Mucosa of gallbladder (tissue), 1 donor: ENCODE measurements at places on chromosomes 2 and 18. TPM values are rescaled to one million over a fixed set of nuclear protein-coding genes. Genes with fewer than 3 reads are reported as not detected.

COL4A4 gene
- total RNA-seq, result 30.4 TPM

RTP5 gene
- not detected for total RNA-seq

SLC14A1 gene
- 96.9 TPM for total RNA-seq

HK2 gene
- 23.7 TPM for total RNA-seq

AMER3 gene
- total RNA-seq, result 0.03 TPM

RASGRP3 gene
- total RNA-seq, result 7.4 TPM

ANKRD29 gene
- total RNA-seq, result 3.1 TPM

KCNE4 gene
- 7.4 TPM for total RNA-seq

ADD2 gene
- total RNA-seq, result 0.95 TPM

FER1L5 gene
- 1.1 TPM for total RNA-seq

FABP1 gene
- 1.5 TPM for total RNA-seq

FBXO36 gene
- 2.3 TPM for total RNA-seq

FAM237A gene
- total RNA-seq, result not detected

CD207 gene
- 0.52 TPM for total RNA-seq

PLCL1 gene
- total RNA-seq, result 4.4 TPM

DOCK10 gene
- total RNA-seq, result 20.1 TPM

TFCP2L1 gene
- 73.0 TPM for total RNA-seq

TSHZ1 gene
- 32.0 TPM for total RNA-seq

FAHD2B gene
- total RNA-seq, result 12.7 TPM

CAPN13 gene
- 44.4 TPM for total RNA-seq

SERPINB13 gene
- total RNA-seq, result not detected

LOXL3 gene
- total RNA-seq, result 15.9 TPM

DLGAP1 gene
- 105 TPM for total RNA-seq

ZNF892 gene
- 7.8 TPM for total RNA-seq

CEP192 gene
- total RNA-seq, result 22.6 TPM

TUBA4B gene
- not detected for total RNA-seq

CSRNP3 gene
- total RNA-seq, result 7.1 TPM

PAIP2B gene
- total RNA-seq, result 6.9 TPM

NCKAP5 gene
- total RNA-seq, result 3.9 TPM

ITPRIPL1 gene
- total RNA-seq, result 1.5 TPM

VWC2L gene
- not detected for total RNA-seq

TMEM131 gene
- 52.8 TPM for total RNA-seq

DCDC2C gene
- 0.14 TPM for total RNA-seq

RPL31 gene
- 966 TPM for total RNA-seq
